Progenitor cell of endocrine pancreas (in vitro differentiated cells): ENCODE measurements at places on chromosomes 2 and 18. TPM values are rescaled to one million over a fixed set of nuclear protein-coding genes. Genes with fewer than 3 reads are reported as not detected.

- no peak for DNase-seq
These were observed 14.7 kb downstream of the SLC14A1 start for GRCh38 chr18:45738660-45739059.

DNA sequence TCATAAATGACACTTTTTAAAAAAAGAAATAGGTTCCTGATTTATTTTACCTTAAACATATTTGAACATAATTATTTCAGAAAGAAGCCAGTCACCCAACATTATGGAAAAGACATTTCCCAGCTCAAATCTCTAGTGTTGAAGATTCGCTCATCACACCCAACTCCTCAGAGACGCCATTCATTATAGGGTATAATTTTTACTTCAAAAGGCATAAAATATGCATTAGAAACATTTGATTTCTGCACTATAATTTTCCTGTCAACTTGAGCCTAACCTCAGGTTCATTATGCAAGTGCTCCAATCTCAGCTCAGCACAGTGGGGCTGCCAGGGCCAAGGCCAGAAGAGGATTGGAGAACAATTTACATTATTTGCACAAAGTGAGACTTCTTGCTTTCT is 58.8 kb upstream of the TTN start:
- DNase-seq = no peak

DNA sequence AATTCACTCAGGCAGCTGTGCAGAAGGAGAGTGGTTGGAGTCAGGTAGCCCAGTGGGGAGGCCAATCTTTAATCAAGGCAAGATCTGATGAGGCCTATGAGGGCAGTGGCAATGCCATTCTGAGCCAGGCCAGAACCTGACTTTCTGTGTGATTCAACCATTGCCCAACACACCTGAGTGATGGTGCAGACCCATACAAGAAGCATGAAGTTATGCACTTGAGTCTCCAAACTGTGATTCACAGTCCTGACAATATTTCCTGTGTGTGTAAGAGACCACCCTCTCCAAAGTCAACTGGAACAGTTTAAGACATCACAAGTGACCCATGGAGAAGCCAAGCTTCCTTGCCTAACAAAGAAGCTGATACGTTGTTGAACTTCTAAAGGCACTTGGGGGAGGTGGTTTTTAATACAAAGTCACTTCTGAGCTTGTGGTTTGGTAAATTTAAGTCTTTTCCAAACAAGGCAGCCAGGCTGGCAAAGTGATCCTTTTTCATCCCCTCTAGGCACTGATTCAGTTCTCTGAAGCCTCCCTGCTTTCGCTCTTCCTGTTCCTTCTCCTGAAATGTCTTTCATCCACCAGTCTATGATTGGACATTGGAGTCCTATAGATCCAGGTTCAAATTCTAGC is 49.0 kb downstream of the VSNL1 start:
- no peak for DNase-seq

DNA sequence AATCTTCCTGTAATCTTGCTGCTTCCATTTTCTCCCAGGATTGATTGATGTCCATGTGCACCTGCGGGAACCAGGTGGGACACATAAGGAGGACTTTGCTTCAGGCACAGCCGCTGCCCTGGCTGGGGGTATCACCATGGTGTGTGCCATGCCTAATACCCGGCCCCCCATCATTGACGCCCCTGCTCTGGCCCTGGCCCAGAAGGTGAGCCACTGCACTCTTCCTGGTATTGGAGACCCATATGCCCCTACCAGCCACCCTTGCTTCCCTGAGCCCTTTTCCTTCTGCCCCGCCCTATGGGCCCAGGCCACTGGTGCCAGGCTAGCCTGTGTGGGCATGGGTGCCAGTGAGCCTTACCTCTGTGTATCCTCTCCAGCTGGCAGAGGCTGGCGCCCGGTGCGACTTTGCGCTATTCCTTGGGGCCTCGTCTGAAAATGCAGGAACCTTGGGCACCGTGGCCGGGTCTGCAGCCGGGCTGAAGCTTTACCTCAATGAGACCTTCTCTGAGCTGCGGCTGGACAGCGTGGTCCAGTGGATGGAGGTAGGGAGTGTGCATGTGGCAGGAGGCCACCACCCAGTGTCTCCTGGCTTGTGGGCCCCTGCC is 20.3 kb downstream of the CAD start:
- no peak for DNase-seq

- no peak for DNase-seq
These were observed 886.7 kb upstream of the CHAC2 start for GRCh38 chr2:52880872-52881271.

DNA sequence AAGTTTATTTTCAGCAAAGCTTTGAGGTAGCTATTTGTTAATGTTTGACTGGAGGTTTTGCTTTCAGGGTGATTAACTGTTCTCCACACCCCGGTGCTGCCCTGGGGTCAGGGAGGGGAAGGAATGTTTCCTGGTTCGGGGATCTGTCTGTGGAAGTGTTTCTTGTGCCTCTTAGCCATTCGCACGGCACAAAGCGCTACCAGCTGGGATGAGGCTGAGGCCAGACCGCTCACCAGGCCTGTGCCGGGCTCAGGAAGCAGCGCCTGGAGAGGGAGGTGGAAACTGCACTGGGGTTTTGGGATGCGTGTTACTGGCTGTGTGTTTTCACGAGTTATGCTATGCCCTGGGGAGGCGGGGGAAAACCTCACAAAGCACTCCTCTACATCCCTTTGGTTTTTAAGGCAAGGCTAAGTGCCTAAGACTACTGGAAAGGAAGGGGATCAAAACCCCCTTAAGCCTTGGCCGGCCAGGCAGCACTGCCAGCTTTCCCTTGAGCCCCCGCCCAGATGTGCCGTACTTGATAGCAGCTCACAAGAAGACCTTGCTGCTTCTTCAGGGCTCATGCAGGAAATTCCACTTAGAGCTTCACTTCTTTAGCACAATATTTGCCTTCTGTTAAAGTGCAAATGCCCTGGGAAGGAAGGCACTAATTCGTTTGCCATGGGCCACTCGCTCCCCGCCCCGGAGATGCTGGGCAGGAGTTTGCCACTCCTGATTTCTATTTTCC is 65.7 kb upstream of the CNGA3 start:
- peak; percentile 27 for DNase-seq

- DNase-seq = no peak
These were observed 38.3 kb upstream of the ANKRD44 start for GRCh38 chr2:197348721-197349360.

- no peak for DNase-seq
These were observed at the start of gene CAPN14 for GRCh38 chr2:31217465-31218200. Gene CAPN14, minus strand, starts transcription at chr2:31217515. Its CDS starts 12,068 bp downstream, at chr2:31205447.

DNA sequence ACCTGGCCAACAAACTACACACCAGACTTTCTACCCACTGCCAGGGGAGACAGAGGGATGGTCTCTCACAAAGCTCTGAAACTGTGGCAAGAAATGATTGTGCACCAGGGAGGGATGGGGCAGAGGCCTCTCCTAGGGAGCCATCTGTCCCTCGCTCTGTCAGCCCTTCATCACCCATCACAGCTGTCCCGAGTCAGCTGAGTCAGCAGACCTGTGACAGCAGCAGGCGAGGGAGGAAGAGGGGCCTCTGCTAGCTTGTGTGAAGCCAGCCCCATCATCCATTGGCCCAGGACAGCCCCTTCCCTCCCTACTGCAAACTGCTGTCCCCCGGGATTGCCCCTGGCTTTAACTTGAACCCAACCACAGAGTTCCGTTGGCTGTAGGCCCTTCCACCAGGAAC is 5.0 kb downstream of the SH2D6 start:
- DNase-seq = no peak

DNA sequence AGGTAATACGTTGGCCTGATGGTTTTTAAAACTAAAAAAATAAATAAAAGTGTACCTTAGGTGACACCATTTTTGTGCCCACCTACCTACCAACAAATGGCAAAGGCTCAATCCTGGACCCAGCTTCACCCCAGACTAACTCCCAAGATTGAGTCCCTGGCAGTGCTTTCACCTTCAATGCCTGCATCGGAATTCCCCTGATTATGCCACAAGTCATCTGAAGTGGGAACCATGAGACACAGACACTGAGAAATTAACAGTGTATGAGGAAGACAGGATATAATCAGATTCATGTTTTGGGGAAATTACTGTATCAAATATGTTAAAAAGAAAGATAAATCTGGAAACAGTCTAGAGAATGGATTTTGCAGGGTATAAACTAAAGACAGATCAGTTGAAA is 41.6 kb downstream of the ZBTB14 start:
- no peak for DNase-seq

- DNase-seq = no peak
These were observed 257.0 kb upstream of the GYPC start for GRCh38 chr2:126399001-126399400.

DNA sequence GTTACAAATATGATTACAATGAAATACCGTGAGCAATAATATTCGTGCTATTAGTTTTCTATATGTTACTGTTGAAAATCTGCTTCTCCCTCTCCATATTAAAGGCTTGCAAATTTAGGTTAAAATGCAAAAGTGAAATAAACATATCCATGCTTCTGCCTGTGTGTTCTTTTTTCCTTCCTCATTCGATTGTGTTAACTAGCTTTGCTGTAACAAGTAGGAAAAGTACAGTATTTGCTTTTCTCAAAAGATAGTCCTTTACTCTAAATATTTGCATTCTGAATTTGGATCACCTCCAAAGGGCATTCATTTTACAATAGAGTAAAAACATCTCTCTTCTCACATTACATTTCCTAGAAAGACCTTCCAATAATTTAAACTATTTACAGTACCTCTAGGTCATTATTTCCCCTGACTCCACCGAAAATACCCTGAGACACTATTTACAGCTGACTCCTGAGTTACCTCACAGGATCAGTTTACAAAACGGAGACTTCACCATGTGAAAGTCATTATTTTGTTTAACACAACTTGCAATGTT is 835.0 kb upstream of the FANCL start:
- no peak for DNase-seq

GRCh38 chr18:2380101-2380500 is 191.2 kb downstream of the METTL4 start:
- DNase-seq = no peak

GRCh38 chr2:240886678-240887609 is 9.0 kb downstream of the MAB21L4 start:
- DNase-seq = no peak

- DNase-seq = no peak
These were observed 27.6 kb upstream of the STAT1 start for GRCh38 chr2:191041418-191042161.

GRCh38 chr2:30455114-30455738 is 8.2 kb downstream of the LCLAT1 start:
- DNase-seq = no peak

- no peak for DNase-seq
These were observed 91.2 kb downstream of the KCTD1 start for GRCh38 chr18:26457195-26457594.

DNA sequence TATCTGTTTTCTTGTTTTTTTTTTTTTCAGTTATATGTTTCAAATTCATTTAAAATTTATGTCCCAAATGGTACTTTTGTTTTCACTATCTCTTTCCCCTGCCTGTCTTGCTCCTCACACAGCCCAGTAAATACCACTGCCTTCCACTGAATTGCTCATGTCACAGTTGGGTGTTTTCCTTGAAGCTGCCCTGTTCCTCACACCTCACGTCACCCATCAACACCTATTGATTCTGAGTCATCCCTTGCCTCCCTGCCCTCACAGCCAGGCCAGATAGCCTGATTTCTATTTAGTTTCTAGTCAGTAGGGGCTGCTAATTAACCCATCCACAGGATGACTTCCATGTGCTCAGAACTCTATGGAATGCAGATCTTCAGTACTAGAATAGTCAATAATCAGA is 25.3 kb downstream of the FSHR start:
- DNase-seq = no peak

DNA sequence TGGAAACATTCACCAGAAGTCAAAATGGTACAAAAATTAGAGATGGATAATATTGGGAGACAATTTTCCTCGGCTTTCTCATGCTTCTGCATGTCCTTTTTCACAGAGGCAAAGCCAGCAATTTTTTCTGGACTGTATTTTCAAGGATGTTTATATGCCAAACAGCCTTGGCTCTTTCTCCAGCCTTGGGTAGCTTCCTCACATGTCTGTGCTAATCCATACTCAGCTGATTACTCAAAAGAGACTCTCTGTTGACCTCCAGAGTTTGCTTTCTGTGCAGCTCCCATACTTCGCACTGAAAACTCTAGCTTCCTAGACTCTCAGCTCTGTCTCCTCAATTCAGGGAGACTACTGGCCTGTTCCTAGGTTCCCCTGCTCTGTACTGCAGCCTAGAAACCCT is 10.6 kb downstream of the C18orf63 start:
- no peak for DNase-seq

- DNase-seq = no peak
These were observed 130.9 kb upstream of the SMAD7 start for GRCh38 chr18:49081511-49082155.

- DNase-seq = no peak
These were observed 65.2 kb upstream of the RAPH1 start for GRCh38 chr2:203600286-203600685.

- no peak for DNase-seq
These were observed 111.5 kb downstream of the MEP1B start for GRCh38 chr18:32301361-32301760.

GRCh38 chr2:185006481-185006880 is 408.2 kb downstream of the ZNF804A start:
- DNase-seq = no peak

DNA sequence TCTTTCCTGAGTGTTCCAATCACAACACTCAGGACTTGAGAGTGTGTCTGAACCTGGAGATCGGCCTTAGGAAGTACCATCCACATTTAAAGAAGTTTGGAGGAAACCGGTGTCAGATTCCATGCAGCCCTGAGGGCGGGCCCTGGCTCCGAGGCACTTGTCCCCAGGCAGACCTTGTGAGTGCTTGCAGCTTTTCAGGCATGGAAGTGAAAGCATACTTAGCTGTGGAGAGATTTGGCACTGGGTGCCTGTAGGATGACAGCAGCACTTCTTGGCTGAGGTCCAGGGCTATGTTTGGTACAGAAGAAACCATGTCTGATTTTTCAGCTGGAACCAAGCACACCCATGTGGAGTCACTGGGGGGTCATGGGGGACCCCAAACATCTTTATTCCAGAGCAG is 230.8 kb downstream of the SEPTIN10 start:
- DNase-seq = no peak

DNA sequence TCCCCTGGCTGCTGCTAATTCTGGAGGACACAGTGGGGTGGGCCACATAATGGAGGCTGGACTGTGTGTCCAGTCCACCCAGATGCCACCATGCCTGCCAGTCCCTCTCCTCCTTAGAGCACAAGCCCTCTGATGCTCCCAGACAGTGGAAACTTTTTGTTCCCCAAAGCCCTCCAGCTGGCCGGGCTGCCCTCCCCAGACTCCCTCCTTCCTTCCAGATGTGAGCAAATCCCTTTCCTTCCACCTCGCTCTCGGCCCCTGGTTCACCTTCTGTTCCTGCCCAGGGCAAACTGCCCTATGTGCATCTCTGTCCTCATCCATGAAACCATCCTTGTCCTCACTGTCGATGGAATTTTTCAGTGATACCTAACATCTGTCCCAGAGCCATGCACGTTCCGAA is 33.9 kb downstream of the LRRFIP1 start:
- no peak for DNase-seq

BMP10 gene
- not detected in 2 replicates for total RNA-seq

NT5C1B gene
- not detected in 2 replicates for total RNA-seq

C2orf74 gene
- 10.0 and 13.6 TPM in 2 replicates for total RNA-seq

SLC4A5 gene
- total RNA-seq = 4.1 and 5.9 TPM in 2 replicates

CEBPZ gene
- 48.4 and 49.0 TPM in 2 replicates for total RNA-seq

BOK gene
- 8.0 and 10.2 TPM in 2 replicates for total RNA-seq

ANKRD62 gene
- total RNA-seq = not detected in 2 replicates

CCDC121 gene
- total RNA-seq = 5.6 and 5.7 TPM in 2 replicates

SMYD1 gene
- not detected in 2 replicates for total RNA-seq

ROCK2 gene
- 41.9 and 43.8 TPM in 2 replicates for total RNA-seq
